ENCODE measurements at places on chromosomes 3 and 15. TPM values are rescaled to one million over a fixed set of nuclear protein-coding genes. Genes with fewer than 3 reads are reported as not detected.

DNA sequence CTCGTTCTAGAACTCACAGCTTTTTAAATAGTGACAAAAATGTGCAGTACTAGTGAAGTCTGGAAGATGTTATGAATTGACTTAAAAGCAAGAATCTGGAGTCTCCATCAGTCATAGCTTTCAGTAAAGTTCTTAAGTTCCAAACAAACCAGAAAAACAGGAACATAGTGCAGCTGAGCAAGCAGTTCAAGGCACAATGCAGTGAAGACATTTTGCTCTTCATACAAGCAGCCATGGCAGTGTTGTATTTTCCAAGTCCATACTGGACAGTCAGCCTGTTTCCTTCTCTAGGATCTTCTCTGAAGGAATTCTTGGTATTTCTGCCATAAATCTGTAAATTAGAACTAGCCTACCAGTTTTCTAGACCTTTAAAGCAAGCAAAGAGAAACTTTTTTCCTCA, 90.5 kb downstream of the LRRC28 start:
- no peak for DNase-seq

DNA sequence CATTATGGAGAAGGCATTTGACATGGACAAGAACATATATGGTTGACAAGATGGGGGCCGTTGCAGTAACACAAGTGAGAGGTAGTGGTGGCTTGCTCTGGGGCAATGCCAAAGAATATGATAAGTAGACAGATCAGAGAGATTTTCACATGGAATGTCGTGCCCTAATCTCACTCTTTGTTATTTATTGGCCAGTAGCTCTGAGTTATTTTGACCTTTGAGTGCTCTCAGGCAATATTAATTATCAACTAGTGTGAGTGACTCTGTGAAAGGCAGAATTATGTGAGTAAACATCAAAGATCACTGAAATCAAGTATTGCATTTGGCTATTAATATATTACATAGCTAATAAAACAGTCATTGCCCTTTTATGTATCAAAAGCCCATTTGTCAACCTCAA, 164.9 kb upstream of the ADAMTS9 start:
- DNase-seq = no peak

- no peak for DNase-seq
Measured at GRCh38 chr3:138440596-138440995, 6.2 kb downstream of the ESYT3 start.

Gene SEMA6D
- total RNA-seq = 0.35 TPM

Gene ULK4
- total RNA-seq = 2.9 TPM

Gene CHRNB4
- not detected for total RNA-seq

GRCh38 chr3:138437281-138437680, 2.9 kb downstream of the ESYT3 start:
- DNase-seq = no peak

GRCh38 chr15:70815604-70816003, 38.4 kb downstream of the LARP6 start:
- no peak for DNase-seq

Measured in mammary epithelial cell (primary cell).